ENCODE measurements at places on chromosomes 1 and 21.
A peak's percentile ranks its signal among the peaks of the same experiment; 100 is the strongest.

- no peak for DNase-seq
Observed at GRCh38 chr1:187396226-187396625, 567.5 kb downstream of the PLA2G4A start.

- no peak for DNase-seq
Observed at GRCh38 chr1:156475568-156476500, 24.7 kb downstream of the MEF2D start.

DNA sequence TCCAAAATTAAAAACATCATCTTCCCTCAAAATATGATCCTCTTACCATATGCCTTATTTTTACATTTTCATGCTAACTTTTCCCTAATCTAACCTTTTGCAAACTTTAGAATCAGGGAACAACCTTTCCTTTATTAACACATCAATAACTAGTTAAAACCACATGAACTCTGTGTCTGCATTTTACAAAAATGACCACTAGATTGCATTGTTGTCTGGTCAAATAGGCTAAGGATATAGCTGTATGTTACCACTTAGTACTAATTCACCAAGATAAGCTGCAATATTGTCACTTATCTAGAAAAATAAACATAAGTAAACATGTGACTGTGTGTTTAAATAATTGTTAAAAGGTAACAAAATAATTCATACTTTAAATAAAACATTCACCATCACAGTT is 82.3 kb downstream of the DENND1B start:
- DNase-seq, result peak; percentile 57

DNA sequence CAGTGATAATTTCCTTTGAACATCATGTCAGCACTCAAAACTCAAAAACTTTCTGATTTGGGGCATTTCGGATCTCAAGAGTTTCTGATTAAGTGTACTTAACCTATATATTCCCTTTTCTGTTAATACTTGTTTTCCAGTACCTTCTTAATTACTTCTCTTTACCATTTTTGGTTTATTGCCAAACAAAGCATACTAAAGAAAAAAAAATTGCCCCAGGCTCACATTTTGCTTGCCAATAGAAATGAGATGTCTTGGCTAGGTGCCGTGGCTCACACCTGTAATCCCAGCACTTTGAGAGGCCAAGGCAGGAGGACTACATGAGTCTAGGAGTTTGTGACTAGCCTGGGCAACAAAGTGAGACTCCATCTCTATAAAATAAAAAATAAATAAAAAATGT is 4.8 kb downstream of the PSMD4 start:
- DNase-seq, result no peak

DNA sequence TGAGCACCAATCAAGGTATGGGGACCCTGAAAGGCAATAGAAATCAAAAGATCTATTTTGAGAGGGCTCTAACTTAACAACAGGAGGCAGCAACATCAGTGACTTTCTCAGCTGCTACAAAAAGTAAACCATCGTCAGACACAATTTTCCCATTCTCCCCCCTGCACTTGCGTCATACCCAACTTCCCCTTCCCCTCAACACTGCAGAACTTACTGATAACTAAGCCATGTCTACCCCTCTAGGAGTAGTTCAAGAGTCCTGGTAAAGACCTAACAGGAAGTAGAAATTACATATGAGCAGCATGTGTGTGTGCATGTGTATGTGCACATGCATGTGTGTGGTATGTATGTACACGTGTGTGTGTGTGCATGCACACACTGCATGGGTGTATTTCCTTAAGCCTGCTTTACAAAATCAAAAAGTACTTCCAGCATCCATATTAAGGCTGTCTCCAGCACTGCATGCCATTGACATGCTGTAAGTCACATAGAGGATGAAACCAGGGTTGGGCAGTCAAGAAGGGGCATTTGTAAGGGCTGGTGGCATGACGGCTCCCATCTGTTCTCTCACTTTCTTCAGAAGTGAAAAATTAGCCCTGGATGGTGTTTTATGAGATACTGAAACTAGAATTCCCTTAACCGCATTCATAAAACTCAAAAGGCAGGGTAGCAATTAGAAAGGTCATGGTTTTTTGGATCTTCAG is 460.1 kb upstream of the RUNX1 start:
- no peak for DNase-seq

- no peak for DNase-seq
Observed at GRCh38 chr1:34806396-34806795, 13.6 kb downstream of the GJA4 start.

DNA sequence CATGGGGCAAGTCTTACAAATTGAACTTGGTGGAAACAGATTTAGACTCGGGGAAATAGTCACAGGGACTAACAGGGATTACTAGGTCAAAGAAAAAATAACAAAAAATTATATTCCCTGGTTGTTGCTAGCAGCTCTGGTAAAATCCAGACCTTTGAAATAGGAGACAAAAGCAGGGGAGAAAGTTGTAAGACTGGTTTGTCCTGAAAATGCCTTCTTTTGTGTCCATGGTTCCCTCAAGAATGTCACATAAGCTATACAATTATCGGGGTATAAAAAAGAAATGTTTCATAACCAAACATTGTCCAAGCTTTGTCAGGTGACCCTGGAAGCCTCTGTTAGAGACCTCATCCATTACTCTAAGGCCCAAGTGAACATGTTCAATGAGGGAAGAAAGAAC is 33.1 kb downstream of the KIAA0319L start:
- DNase-seq, result no peak

DNA sequence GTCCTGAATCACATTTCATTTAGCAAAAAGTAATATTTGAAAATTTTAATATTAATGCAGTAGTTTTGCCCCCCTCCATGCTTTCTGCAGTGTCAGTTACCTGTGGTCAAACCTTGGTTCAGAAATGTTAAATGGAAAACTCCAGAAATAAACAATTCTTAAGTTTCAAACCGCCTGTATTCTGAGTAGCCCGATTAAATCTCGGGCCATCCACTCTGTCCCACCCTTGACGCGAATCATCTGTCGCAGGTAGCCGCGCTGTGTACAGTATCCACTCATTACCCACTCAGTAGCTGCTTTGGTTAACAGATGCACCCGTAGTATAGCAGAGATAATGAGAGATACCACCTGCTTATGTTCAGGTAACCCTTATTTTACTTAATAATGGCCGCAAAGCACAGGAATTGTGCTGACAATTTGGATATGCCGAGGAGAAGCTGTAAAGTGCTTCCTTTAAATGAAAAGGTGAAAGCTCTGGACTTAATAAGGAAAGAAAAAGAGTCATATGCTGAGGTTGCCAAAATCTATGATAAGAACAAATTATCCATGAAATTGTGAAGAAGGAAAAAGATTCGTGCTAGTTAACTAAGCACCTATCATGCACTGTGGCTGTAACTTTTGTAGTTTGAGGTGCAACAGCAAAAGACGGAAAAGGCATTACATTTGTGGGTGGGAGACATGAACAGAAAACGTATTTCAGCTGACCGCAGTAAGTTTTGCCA is 889 bp upstream of the SCYL3 start:
- DNase-seq, result no peak

Measured in renal cortical epithelial cell (primary cell).